Large intestine (tissue), 12 donors: ENCODE measurements at places on chromosomes 1 and 21. TPM values are rescaled to one million over a fixed set of nuclear protein-coding genes. Genes with fewer than 3 reads are reported as not detected.

Gene ATP1A4
- 0.27 TPM for polyA plus RNA-seq

Gene SMIM1
- polyA plus RNA-seq, result 66.0 TPM

Gene IKBKE
- polyA plus RNA-seq, result 7.5 TPM

Gene L1TD1
- polyA plus RNA-seq, result 1.3 TPM

Gene PRSS38
- not detected for polyA plus RNA-seq

Gene TFAP2E
- 1.9 TPM for polyA plus RNA-seq

Gene RIPK4
- polyA plus RNA-seq, result 22.2 TPM

Gene GPATCH2
- polyA plus RNA-seq, result 19.0 TPM

Gene MPZ
- polyA plus RNA-seq, result 10.1 TPM

Gene LCE1A
- polyA plus RNA-seq, result not detected

Gene GBP6
- polyA plus RNA-seq, result 0.04 TPM

Gene SPRR2F
- 1.3 TPM for polyA plus RNA-seq

Gene NMNAT1
- polyA plus RNA-seq, result 15.2 TPM

Gene ATP6V1G3
- polyA plus RNA-seq, result not detected

Gene LAMB3
- polyA plus RNA-seq, result 156 TPM

- DNase-seq, result no peak
These were observed 75.6 kb downstream of the PIGK start for GRCh38 chr1:77143529-77144121.

DNA sequence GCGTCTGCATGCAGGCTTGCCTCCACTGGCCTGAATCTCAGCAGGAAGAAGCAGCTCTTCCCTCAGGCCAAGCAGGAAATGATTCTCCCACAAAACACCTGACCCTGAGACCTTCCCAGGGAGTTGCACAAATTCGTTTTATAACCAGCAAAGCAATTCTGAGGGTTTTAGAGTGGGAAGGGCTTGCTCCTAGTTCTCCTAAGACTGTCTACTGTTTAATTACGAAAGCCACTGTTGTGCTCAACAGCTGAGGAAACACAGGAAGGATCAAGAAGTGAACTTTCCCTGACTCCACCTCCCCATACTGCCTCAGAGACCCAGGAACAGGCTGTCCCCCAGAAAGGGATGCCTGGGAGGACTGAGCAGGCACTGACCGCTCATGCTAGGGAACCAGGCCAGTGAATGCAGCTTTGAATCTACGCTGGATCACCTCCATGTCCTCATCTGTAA lies 37.0 kb upstream of the PUM1 start:
- peak; percentile 80 for DNase-seq

GRCh38 chr1:62800825-62801306 lies 16.9 kb downstream of the ATG4C start:
- DNase-seq, result no peak

DNA sequence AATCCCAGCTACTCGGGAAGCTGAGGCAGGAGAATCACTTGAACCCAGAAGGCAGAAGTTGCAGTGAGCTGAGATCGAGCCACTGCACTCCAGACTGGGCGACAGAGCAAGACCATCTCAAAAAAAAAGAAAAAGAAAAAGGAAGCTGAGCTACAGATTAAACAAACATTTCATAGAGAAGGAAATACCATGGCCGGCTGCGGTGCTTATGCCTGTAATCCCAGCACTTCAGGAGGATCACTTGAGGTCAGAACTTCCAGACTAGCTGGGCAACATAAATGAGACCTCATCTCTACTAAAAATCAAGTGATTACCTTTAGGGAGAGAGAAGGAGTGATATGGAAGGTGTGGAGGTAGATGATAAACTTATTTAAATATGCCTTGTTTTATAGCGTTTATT lies 14.0 kb upstream of the CFAP126 start:
- DNase-seq, result no peak

GRCh38 chr1:44238660-44239059 lies 25.4 kb downstream of the DMAP1 start:
- DNase-seq, result no peak

DNA sequence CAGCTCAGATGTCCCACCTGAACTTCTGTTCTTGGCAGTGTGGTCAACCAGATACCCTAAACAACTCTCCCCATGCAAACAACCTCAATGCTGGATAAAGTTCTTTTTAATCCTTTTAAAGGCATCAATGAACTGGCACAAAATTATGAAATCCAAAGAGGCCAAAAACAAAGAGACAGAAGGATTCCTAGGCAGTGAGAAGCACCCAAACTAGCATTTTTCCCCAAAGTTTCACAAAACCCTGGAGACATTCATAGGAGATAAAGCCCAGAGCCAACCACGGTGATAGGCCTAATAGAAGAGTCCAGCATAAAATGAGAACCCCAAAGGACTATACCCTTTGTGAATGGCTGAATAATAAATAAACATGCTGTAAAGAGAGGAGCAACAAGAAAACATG lies 50.7 kb downstream of the MATN1 start:
- DNase-seq, result no peak

DNA sequence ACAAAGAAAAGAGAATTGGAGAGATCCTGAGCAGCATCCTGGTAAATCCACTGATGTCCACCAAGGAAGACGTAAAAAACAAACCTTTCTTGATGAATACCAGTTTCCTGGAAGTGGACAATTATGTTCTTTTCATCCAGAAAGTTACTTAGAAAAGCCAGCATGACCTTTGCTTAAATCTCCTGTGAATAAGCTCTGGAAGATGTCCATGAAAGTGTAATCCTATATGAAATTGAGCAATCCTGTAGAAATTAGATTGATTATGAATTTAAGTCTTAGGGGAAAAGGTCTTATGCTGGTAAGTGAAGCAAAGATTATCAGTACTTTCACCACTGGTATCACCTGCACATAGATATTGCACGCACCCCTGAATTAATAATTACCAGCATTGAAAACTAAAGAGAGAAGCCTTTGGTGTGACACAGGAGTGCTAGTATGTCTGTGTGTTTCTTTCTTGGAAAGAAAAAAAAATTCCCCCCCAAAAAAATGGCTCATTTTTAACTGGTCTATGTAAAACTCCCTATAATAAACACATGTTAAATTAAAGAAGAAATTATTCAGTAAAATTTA lies 164.5 kb upstream of the LHX8 start:
- DNase-seq, result no peak

- no peak for DNase-seq
These were observed 13.5 kb downstream of the ETS2 start for GRCh38 chr21:38819051-38819718.

DNA sequence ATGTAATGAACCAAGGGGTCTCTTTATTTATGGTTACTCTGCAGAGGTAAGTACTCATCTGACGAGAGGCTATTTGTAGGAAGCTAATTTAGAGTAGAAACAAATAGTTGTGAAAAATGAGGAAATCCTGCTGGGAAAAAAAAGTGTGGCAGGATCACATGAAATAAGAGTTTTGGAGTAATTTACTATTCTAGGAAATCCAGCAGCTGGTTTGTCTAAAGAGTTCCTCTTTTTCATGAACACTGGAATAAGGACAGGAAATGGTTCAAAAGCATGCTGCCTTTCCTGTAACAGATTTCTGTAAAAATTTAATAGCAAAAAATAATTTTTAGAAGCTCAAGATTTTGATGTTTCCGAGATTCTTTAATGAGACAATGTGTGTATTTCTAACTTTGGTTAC lies 177.3 kb downstream of the CHRM3 start:
- DNase-seq, result no peak

GRCh38 chr1:168933141-168933805 lies 173.2 kb upstream of the ATP1B1 start:
- DNase-seq, result no peak

GRCh38 chr1:54357967-54358366 lies 48.2 kb downstream of the SSBP3 start:
- no peak for DNase-seq

- DNase-seq, result no peak
These were observed 20.2 kb upstream of the RABGGTB start for GRCh38 chr1:75765697-75766355.

- DNase-seq, result no peak
These were observed 19.3 kb upstream of the KLHDC8A start for GRCh38 chr1:205375835-205376545.

GRCh38 chr1:195965475-195965874 lies 642.8 kb downstream of the KCNT2 start:
- DNase-seq, result no peak

- no peak for DNase-seq
These were observed 318.1 kb upstream of the FAM78B start for GRCh38 chr1:166484871-166485270.

DNA sequence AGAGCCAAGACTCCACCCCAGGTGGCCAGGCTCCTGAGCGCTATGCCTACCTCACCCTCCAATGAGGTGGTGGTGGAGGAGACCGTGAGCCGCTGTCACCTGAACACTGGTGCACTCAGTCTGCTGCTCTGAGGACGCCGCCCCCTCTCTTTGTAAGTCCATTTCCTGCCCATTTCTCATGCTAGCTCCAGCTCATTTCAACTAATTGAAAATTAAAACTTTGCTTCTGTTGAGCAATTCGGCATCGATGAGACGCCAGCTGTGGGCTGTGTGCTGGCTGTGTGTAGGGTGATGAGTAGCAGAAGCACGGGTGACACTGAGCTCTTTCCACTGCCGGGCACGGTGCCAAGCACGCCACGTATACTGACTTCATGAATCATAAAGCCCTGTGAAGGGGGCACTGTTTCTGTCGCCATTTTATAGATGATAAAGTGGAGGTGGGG lies 11.2 kb downstream of the TNFRSF1B start:
- no peak for DNase-seq

GRCh38 chr1:86197206-86197855 lies 40.8 kb upstream of the COL24A1 start:
- no peak for DNase-seq

- DNase-seq, result no peak
These were observed 169.0 kb downstream of the DENND1B start for GRCh38 chr1:197606168-197606845.

- no peak for DNase-seq
These were observed 154.8 kb upstream of the POU3F1 start for GRCh38 chr1:38201431-38201830.

GRCh38 chr1:10867138-10867721 lies 70.8 kb upstream of the CASZ1 start:
- peak; percentile 35 for DNase-seq

GRCh38 chr1:179031855-179032513 lies 6.3 kb downstream of the FAM20B start:
- DNase-seq, result no peak

GRCh38 chr21:44611551-44611950 lies 328 bp upstream of the KRTAP10-8 start:
- no peak for DNase-seq

DNA sequence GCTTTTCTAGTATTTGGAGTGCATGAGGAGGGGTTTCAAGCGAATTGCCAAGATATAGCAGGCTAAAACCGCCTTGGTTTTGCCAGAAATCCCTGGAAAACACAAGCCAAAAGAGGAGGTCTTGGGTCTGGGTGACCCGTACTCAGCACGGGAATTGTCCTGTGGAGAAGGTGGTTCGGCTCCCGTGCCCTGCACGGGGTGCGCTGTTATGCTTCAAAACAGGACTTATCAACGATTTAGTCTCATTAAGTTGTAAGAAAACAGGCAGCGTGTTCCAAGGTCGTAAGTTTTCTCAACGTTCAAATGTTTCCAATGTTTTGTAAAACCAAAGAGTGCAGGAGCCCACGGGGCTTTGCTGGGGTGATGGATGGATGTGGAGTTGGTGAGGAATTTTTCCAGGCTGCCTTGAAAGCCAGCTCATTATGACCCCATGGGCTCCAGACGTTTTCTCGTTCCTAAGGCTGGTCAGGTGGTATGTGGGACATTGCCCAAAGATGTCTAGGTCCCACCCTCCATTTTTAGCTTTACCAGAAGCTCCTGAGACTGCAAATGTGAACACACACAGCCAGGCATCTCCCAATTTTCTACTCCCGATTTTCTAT lies 75.4 kb upstream of the CLDN14 start:
- no peak for DNase-seq

DNA sequence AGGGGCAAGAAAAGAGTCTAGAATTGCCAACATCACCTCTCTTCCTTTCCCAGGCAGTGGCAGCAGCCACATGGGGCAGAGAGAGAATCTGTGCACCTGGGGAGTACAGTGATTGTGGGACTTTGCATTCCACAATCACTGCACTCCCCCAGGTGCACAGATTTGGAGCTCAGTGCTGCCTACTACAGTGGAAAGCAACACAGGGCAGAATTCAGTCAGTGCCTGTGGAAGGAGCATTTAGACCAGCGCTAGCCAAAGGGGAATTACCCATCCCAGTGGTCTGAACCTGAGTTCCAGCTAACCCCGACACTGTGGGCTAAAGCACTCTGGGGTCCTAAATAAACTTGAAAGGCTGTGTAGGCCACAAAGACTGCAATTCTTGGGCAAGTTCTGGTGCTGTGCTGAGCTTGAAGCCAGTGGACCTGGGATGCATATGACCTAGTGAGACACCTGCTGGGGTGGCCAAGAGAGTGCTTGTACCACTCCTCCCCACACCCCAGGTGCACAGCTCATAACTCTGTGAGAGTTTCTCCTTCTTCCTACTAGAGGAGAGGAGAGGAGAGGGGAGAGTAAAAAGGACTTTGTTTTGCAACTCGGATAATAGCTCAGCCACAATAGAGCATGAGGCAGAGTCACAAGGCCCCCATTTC lies 50.3 kb downstream of the NUP210L start:
- no peak for DNase-seq

DNA sequence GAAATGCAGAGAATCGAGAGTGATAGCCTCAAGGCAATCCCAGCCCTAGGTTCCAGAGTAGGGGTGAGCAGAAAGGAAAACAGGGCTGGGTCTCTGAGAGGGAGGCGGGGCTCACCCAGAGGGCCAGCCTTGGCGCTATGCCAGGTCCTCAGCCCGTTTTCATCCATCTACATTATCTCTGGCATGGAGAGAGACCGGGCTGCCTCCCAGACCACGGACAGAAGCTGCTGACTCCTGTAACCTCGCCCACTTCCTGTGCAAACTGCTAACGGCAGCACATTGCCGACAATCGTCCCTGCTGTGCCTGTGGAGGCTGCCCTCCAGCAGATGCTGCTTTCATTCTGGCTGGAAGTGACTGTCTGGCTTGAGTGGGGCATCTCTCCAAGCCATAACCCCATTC lies 569.1 kb downstream of the NPHP4 start:
- peak; percentile 17 for DNase-seq

DNA sequence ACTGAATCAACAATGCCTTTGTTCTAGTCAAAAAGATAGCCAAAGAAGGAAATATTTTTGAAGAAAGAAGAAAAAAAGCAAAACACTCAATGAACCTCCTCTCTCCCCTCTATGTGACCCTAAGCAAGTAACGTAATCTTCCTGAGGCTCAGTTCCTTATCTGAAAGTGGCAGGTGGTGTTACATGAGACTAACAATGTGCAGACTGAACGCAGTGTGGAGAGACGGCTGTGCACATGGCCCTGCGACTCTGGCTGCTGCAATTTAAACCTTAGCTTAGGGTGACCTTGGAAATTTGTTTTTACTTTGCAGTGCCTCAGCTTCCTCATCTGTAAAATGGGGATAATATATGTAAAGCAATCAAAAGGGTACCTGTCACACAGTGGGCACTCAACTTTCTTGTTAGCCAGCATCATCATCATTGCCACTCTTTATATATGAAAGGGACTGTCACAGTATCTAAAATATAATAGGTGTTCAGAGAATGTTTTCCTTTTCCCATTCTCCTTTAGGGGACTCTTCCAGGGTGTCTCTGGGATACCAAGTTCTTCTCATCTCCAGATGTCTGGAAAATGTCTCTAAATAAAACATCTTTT lies 100.1 kb upstream of the JUN start:
- peak; percentile 79 for DNase-seq
